NCI-H526 treated with DMSO at 0.1 percent for 48 hours (cell line): ENCODE measurements at places on chromosomes 5 and 9.

DNA sequence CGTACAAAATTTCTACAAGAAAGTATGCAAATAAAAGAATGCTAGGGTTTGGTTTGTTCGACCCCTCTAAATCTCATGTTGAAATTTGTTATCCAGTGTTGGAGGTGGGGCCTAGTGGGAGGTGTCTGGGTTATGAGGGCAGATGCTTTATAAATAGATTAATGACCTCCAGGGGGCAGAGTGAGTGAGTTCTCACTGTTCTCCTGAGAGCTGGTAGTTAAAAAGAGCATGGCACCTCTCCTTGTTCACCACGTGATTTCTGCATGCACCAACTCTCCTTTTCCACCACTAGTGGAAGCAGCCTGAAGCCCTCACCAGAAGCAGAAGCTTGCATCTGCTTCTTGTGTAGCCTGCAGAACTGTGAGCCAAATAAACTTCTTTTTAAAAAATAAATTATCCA is 50.4 kb upstream of the FAM170A start:
- DNase-seq, result peak; percentile 9

DNA sequence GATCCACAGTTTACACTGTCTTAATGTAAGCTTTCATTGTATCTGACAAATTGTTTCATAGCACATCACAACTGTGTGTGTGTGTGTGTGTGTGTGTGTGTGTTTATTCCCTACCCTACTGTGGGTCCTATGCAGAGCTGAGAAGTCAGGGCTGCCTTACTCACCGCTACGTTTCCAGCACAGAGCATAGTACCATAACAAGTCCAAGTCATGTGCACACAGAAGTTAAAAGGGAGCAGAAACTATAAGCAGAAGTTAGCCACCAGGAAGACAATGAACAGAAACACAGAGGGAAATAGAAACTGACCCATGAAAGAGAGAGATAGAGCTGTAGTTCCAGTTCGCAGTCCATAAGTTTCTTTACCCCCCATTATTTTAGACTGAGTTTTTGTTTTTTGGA is 38.2 kb upstream of the DMXL1 start:
- DNase-seq, result no peak

- DNase-seq, result no peak
Observed at GRCh38 chr5:168471785-168472184, 14.5 kb upstream of the RARS1 start.

DNA sequence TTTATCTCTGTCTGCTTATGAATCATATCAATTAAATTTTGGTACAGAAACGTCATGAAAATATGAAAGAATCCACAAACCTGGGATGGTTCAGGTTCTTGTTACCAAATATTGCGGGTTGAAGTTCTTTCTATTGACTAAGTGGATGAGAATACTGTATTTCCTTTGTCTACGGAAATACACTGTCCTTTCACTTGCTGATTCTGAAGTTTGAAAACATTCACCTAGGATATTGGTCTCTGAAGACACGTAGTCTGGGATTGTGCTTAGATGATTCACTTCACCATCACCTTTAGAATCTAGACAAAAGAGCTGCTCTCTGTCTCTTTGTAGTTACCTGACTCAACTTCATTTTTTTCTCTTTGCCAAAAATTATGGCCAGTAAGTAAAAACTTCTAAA is 222.4 kb downstream of the FBN2 start:
- DNase-seq, result no peak

DNA sequence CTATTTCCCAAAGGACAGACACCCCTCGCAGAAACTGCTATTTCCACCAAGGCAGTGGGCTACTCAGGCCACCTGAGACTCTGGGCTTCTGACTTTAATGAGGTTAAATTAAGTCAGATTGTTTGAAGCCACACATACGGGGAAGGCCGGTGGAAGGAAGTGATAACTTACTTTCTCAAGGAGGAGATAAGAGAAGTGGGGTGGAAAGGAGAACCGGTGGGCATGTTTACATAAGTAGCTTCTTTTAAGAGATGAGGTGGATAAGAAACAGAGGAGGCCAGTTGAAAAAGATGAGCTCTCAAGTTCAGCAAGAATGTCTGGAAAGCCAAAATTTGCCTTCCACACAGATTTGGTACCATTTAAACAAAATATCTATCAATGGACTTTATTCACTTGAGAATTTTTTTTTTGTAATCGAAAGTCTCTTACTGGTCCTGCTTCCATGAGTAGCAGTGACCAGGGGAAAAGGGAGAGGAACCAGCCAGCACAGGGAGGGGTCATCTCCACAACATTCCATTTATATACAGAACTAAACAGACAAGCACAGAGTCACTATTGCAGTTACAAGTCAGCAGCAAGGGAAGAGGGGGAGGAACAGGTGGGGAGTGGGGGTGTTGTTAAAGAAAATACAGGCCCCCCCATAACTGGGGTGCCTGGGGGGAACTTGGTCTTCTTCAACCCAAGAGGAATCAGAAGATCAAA is 20.0 kb downstream of the CCDC125 start:
- no peak for DNase-seq

DNA sequence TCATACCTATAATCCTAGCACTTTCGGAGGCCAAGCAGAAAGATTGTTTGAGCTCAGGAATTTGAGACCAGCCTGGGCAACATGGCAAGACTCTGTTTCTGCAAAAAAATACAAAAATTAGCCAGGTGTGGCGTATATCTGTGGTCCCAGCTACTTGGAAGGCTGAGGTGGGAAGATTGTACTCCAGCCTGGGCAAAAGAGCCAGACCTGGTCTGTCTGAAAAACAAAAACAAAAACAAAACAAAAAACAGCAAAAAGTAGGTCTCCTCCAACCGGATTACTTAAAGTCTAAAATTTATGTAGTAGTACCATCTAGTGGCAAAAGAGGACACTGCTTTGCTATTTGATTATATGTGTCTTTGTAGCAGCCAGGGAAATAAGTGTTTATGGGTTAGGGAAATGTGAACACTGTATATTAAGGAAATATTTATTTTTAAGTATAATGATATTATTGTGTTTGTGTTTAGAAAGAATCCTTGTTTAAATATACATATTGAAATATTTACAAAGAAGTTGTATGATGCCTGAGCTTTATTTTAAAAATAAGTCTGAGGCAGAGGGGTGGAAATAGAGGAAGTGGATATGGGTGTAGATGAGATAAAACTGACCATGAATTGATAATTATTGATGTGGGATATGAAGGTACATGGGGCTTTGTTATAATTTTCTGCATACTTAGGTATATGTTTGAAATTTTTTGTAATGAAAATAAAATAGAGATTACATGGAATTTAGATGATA is 20.0 kb downstream of the APC start:
- peak; percentile 58 for DNase-seq

DNA sequence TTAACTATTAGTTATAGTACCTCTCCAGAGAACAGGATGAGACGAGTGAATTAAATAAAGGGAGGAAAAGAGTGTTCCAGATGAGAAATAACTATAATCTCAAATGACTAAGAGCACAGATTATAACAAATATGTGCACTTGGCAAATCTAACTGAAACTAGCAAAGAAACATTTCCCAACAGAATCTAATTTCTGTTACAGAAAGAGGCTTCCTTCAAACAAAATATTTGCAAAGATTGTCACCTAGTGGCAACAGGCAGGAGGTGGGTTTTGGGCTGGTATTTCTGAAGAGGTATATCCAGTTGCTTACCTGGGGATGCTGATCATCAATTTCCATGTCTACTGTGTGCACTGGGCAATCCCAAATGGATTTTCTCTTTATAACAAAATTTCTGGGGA is 5.6 kb upstream of the SPDL1 start:
- DNase-seq, result no peak

GRCh38 chr9:134733480-134734232 is 92.1 kb downstream of the COL5A1 start:
- DNase-seq, result no peak

- DNase-seq, result no peak
Observed at GRCh38 chr9:79664375-79664831, 92.6 kb downstream of the TLE4 start.

- no peak for DNase-seq
Observed at GRCh38 chr9:34663303-34663605, 797 bp upstream of the CCL27 start.

GRCh38 chr9:6538666-6539071 is 106.9 kb downstream of the GLDC start:
- no peak for DNase-seq

- DNase-seq, result no peak
Observed at GRCh38 chr5:56386046-56386445, 152.9 kb upstream of the ANKRD55 start.

DNA sequence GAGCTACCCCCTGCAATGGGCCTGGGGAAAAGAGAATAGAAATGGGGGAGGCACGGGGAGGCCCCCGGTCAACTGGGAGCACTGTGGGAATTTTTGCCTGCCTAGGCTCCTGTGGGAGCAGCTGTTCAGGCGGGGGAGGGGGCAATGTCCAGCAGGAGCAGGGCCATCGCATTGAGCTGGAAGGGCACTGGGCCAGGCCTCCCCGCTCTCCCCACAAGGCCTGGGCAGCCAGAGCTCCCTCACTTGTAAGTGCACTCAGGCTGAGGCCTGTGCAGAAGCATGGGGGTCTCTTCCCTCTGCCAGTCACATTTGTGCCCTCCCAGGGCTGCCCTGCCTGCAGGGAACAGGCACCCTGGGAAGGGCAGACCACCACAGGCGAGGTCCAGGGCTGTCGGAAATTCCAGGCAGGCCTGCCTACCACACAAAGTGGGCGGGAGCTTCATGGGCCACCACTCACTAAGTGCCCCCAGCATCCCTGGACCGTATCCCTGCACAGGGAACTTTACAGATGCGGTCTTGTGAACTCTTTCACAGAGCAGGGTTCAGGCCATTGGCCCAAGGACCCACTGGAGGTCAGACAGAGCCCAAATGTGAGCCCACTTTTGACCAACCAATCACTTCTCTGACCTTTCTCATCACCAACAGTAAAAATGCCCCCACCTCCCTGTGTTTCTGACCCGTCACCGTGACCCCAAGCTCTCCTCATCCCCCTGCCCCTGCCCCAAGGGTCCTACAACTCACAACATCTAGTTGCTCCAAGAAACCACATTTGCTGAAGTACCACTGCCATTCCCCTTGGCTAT is 1.0 kb upstream of the CFAP157 start:
- no peak for DNase-seq

GRCh38 chr5:90483206-90483605 is 8.5 kb downstream of the POLR3G start:
- no peak for DNase-seq

- no peak for DNase-seq
Observed at GRCh38 chr5:170813231-170813630, 29.7 kb downstream of the GABRP start.

DNA sequence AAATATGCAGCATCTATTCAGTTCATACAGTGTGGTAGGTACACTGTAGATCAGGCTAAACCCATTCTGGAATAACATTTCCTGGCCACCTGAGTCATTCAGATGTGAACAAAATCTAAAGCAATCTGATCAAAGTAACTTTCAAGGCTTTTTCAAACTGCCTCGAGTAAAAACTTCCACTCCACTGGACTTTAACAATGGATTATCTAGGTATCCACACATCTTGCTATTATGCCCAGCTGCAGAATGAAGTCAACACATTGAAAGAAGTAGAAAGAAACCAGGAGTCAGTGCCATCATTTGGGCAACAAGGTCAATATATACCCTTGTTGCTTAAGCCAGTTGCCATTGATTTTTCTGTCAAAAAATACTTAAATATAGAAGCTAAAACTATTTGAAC is 1352.6 kb upstream of the NUDT12 start:
- DNase-seq, result no peak

- DNase-seq, result no peak
Observed at GRCh38 chr5:1325870-1326531, 18.9 kb downstream of the CLPTM1L start.

DNA sequence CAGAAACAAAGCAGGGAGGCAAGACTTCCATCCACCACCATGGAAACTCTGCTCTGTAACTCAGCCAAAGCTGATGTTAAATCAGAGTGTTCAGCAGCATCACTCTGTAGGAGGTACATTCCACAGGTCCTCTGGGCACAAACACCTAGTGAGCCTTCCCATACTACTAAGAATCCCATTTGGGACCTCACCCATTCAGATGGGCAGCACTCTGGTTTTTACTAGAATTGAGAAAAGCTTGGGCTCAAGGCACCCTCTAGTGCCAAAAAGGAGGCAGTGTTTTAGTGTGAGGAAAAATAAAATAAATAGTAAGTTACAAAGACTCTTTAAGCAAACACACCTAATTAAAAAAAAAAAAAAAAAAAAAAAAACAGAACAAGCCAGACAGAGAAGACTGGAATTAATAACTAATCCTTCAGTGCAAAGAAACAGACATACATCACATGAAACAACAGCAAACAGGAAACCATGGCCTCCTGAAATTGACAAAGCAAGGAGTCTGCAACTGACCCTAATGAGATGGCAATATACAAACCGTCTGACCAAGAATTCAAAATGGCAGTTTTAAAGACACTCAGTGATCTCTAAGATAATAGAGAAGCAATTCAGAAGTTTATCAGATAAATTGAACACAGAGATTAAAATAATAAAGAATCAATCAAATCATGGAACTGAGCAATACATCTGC is 159.5 kb downstream of the GNA14 start:
- no peak for DNase-seq

GRCh38 chr5:149932445-149933350 is 11.9 kb downstream of the PDE6A start:
- DNase-seq, result no peak

DNA sequence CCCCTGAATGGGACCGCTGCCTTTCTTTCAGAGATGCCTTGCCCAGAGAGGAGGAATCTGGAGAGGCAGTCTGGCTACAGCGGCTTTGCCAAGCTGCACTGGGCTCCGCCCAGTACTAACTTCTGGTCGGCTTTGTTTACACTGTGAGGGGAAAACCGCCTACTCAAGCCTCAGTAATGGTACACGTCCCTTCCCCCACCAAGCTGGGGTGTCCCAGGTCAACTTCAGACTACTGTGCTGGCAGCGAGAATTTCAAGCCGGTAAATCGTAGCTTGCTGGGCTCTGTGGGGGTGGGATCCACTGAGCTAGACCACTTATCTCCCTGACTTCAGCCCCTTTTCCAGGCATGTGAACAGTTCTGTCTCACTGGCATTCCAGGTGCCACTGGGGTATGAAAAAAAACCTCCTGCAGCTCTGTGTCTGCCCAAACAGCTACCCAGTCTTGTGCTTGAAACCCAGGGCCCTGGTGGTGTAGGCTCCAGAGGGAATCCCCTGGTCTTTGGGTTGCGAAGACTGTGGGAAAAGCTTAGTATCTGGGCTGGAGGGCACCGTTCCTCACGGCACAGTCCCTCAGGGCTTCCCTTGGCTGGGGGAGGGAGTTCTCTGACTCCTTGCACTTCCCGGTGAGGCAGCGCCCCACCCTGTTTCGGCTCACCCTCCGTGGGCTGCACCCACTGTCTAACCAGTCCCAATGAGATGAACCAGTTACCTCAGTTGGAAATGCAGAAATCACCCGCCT is 171.2 kb downstream of the CWC27 start:
- DNase-seq, result no peak

- peak; percentile 3 for DNase-seq
Observed at GRCh38 chr9:112945620-112946208, 55.0 kb upstream of the SLC46A2 start.

- no peak for DNase-seq
Observed at GRCh38 chr9:96137671-96138429, 164.1 kb downstream of the HSD17B3 start.
